ENCODE measurements at places on chromosomes 7 and 10. TPM values are rescaled to one million over a fixed set of nuclear protein-coding genes. Genes with fewer than 3 reads are reported as not detected.

- DNase-seq = peak; percentile 89
- H3K4me1 ChIP-seq = no peaks in the 10 kb centered on the region
- H3K27ac ChIP-seq = no peak overlapping the region
- no peaks in the 10 kb centered on the region for H3K36me3 ChIP-seq
- H3K27me3 ChIP-seq = no peaks in the 10 kb centered on the region
Observed at GRCh38 chr10:6494936-6495592, 85.0 kb downstream of the PRKCQ start.

DNA sequence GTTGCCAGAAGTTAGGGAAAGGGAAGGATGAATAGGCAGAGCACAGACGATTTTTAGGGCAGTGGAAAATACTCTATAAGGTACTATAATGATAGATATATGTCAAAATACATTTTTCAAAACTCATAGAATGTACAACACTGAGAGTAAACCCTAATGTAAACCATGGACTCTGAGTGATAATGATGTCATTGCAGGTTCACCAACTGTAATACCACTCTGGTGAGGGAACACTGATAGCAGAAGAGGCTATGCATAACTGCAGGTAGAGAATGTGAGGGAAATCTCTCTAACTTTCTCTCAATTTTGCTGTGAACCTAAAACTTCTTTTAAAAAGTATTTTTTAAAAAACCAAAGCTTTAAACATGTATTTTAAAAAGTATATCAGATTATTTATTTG lies 22.1 kb downstream of the POT1 start:
- no peaks in the 10 kb centered on the region for H3K4me1 ChIP-seq
- DNase-seq = no peak

DNA sequence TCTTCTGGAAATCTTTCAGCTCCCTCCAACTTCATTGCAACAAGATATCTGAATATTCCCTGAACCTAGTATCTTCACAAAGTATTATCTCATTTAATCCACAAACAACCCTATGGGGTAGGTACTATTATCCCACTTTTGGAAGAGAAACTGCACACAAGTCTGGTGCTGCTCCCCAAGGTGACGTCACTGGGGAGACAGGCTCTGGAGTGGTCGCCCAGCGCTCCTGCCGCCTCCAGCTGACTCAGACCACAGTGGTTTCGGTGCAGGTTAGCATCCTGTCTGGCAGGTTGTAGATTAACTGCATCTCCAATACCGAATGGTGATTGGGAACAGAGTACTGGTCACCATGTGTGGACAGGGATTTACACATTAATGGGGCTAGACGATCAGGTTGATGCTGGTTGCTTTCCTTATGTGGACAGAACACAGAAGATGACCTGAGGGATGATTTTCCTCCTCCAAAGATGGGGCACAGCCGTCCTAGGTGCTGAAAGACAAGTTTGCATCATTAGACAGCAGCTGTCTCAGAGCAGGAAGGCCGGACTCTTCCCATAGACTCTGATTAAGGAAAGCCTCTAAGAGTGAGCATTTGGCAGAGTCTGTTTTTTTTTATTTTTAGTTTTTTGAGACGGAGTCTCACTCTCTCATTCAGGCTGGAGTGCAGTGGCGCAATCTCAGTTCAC lies 128.6 kb downstream of the TRRAP start:
- H3K27me3 ChIP-seq = no peaks in the 10 kb centered on the region

ADCY1 gene
- total RNA-seq = 1.3 TPM

GRCh38 chr7:48421357-48421756 lies 250.1 kb downstream of the ABCA13 start:
- no peaks in the 10 kb centered on the region for H3K27me3 ChIP-seq
- no peaks in the 10 kb centered on the region for H3K36me3 ChIP-seq
- no peak overlapping the region for H3K27ac ChIP-seq
- H3K4me3 ChIP-seq = no peak overlapping the region
- H3K4me1 ChIP-seq = no peaks in the 10 kb centered on the region

DNA sequence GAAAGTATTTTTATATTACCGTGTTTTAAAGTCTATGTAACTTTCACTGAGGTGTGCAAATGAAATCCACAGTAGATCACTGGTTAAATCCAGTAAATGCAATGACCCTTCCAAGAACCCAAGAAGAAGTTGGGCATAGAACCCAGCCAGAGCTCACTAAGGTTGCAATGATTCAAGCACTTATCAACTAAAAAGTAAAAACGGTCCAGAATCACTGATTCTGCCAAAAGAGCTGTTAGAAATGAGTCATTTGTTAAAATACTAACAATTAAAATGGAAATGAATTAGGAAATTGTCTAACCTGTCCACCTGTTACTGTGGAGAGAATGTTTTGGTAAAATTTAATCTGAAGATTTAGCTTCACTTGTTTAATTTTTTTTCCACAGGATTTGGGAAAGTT lies 74.4 kb downstream of the ANK3 start:
- H3K27ac ChIP-seq = no peak overlapping the region
- DNase-seq = no peak
- H3K36me3 ChIP-seq = no peaks in the 10 kb centered on the region
- H3K27me3 ChIP-seq = no peaks in the 10 kb centered on the region
- H3K4me1 ChIP-seq = no peaks in the 10 kb centered on the region

- H3K27ac ChIP-seq = no peak overlapping the region
- DNase-seq = no peak
- H3K4me1 ChIP-seq = peaks cover 35% of the 10 kb centered on the region
Observed at GRCh38 chr7:50696810-50697582, 85.7 kb downstream of the GRB10 start.

DNA sequence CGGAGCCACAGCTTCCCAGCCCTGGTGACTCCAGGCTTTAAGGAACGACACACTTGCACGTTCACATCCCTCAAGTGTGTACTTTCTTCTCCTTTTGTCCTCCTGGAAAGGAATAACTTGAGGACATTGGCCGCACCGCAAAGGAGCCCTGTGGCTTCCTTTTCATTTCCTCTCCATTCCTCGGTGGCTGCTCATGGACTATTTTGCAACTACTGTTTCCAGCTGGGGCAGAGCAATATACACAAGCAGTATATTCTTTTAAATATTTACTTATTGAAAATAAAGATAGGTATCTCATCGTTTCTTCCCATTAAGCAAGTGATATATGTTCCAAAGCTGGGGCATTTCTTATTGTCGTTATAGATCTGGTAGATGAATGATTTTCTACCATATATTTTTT lies 97.2 kb upstream of the LYZL1 start:
- no peak overlapping the region for H3K27ac ChIP-seq
- peaks cover 18% of the 10 kb centered on the region for H3K27me3 ChIP-seq
- H3K4me1 ChIP-seq = no peaks in the 10 kb centered on the region
- no peak for DNase-seq
- no peak overlapping the region for H3K4me3 ChIP-seq

DNA sequence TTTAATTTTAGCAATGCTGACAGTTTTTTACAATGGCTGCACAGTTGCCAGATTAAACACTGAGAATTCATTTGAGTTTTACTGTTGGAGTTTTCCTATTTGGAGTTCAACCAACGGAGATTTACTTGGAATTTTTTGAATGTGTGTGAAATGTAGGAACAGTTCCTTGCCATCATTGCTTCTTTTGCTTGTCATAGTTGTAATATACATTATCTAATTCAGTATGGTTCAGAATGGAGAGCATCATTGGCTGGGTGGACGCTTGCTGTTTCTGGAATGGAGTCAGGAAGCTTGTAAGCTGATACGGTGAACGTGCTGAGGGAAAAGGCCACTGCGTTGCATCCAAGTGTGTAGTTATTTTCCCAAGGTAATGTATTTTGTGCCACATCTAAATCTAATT lies 404.3 kb upstream of the KLF6 start:
- no peaks in the 10 kb centered on the region for H3K4me1 ChIP-seq
- H3K4me3 ChIP-seq = no peak overlapping the region
- no peaks in the 10 kb centered on the region for H3K27me3 ChIP-seq
